ENCODE measurements at places on chromosomes 7 and 10.

GRCh38 chr7:148809856-148810255 lies 74.2 kb downstream of the EZH2 start:
- DNase-seq: no peak

DNA sequence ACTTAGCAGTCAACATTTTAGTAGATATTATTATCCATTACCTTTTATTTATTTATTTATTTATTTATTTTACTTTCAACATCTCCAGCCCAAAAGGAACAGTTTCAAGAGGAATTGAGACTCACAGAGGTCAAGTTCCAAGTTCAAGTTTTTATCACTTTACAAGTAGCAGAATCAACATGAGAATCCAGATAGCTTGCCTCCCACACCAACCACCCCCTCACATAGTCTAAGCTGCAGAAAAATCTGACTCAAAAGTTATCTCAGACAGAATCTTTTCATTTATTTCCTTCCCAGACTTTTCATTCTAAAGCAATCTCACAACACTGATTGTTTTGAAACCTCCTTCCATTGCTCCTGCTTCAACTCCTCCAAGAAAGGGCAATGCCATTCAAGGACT lies 129.6 kb downstream of the GRM3 start:
- no peak for DNase-seq

DNA sequence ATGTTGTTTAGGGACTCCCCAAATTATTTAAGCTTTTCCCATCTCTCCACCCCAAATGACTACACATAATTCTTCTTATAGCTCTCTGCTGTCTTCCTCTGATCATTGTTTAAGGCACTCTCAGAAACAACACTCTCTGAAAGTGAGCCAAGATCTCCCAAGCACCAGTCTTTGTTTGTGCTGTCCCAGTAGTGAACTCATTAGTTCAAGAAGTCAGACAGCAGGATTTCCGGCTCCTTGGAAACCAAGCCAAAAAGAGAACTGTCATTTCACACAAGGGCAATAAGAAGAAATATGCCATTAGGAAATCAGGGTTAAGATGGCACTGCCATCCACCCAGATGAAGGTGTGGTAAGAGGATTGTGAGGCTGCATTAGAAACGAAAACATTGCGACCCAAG lies 83.1 kb downstream of the FZD1 start:
- no peak for DNase-seq

GRCh38 chr10:77574438-77574837 lies 63.2 kb downstream of the KCNMA1 start:
- no peak for DNase-seq

All from activated CD4-positive, alpha-beta T cell treated with anti-CD3 and anti-CD28 coated beads, Interleukin-2, amount 50 U/mL, for 4 hours (primary cell).